ENCODE measurements at places on chromosomes 1 and 21.

DNA sequence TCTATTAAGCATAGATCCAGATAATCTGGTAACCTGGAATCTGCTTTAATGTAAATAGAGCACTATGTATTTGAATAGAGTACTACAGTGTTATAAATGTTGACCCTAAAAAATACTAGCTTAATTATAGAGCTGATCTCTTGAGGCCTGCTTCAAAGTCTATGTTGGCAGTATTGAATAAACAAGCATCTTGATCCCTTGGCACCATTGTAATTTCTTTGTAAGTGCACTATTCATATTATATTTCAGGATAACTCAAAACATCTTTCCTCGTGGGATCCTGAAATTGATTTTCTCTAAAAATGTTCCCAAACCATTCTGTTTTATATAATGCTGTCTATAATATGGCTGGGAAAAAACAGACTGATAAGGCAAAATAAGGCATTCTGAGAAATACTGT lies 10.8 kb downstream of the CTTNBP2NL start:
- no peak for DNase-seq

DNA sequence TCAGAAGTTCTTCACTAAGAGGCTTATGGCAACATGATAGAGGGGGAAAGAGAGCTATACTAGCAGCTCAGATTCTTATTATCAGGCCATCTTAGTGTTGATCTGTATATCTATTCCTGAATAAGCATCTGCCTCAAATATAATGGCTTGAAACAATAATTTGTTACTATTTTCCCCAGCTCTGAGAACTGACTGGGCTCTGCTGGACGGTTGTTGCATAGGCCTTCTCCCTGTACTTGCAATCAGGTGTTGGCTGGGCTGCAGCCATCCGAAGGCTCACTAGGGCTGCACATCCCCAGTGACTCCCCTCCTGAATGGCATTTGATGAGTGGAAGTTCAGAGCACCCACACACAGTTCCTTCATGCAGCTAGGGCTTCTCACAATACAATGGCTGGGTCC lies 116.0 kb downstream of the PROX1 start:
- DNase-seq: no peak

- peak; percentile 10 for DNase-seq
Measured at GRCh38 chr1:28136922-28137613, 39.4 kb downstream of the PTAFR start.

DNA sequence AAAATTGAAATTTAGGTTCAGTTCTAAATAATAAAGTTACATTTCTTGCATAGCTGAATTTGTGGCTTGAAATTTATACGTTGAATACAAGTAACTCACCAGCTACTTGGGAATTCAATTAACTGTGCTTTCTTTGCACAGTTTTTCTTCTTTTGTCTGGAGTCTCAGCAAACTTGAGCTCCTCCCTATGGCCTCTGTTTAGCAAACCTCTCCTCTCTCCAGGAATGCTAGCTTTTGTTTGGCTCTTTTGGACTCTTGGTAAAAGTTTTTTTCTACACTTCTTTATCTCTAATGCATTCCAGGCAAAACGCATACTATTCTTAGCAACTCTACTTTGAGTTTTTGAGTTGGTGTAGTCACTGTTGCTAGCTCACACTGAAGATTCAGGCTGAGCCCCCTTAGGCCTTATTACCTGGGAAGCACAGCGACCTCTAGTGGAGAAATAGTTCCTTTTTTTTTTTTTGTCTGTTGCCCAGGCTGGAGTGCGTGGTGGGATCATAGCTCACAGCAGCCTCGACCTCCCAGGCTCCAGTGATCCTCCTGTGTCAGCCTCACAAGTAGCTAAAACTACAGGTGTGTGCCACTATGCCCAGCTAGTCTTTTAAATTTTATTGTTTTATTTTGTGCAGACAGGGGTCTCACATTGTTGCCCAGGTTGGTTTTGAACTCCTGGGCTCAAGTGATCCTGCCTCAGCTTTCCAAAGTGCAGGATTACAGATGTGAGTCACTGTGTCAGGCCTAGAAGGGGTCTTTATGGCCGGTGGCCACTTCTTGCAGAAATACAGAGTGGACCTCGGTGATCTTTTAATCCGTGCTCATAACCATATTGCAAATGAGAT lies 61.7 kb downstream of the CASQ2 start:
- peak; percentile 6 for DNase-seq

- no peak for DNase-seq
Measured at GRCh38 chr1:25744140-25744581, 55.8 kb upstream of the SELENON start.

GRCh38 chr21:44816761-44817505 lies 929 bp downstream of the SUMO3 start:
- DNase-seq: no peak

Data from stimulated activated CD4-positive, alpha-beta T cell treated with anti-CD3 and anti-CD28 coated beads, Interleukin-15, amount 100 ng/mL, for 24 hours (primary cell).